Ammon's horn (tissue), 1 donor: ENCODE measurements at places on chromosomes 16 and 17.

GRCh38 chr17:76383546-76384221, 725 bp upstream of the SPHK1 start:
- DNase-seq = no peak

- DNase-seq = no peak
These were observed 3.9 kb downstream of the PPM1E start for GRCh38 chr17:58759522-58759921.

DNA sequence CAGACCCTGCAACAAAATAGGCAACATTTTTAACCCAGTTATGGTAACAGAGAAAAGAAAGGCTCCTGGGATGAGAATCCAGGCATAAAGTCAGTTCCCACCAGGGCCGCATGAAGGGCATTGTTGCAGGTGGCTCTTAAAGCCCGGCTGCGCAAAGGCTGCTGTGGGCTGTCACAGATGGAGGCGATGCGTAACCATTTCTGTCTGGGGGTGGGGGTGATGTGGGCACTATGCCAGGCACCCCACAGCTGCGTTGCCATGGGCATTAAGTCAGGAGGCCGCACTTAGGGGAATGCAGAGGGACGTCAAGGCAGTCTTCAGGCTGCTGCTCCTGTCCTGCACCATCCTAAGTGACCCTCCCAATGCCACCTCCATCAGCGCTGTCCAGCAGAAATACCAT, 228.4 kb downstream of the CPPED1 start:
- no peak for DNase-seq

- DNase-seq = no peak
These were observed at the start of gene IL32 for GRCh38 chr16:3065069-3065741. IL32 (plus strand) TSS chr16:3065640; CDS start chr16:3065812, 172 bp downstream.
